NT2/D1 (cell line): ENCODE measurements at places on chromosomes 12 and 14.

DNA sequence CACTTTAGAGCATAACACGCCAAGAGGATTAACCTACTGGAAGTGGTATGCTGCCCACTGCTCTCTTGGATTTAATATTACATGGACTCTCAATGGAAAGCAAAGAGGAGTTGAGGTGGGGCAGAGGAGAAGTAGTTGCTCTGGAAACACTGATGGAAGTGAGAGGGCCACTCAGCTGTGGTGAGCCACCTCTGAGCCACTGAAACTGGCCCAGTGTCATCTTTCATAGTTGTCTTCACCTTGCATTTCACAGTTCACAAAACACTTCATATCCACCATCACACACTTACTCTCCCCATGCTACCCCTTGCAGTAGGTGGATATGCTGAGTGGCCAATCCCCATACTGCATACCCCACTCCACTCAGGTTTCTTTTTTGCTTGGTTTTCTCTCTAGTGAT lies 12.2 kb upstream of the PCED1B start:
- no peak for DNase-seq

GRCh38 chr12:106142591-106143261 lies 4.0 kb upstream of the NUAK1 start:
- no peak for DNase-seq

- no peak for DNase-seq
These were observed 51.7 kb upstream of the DDX11 start for GRCh38 chr12:31021809-31022494.

GRCh38 chr14:73752297-73752992 lies 38.3 kb upstream of the PNMA1 start:
- DNase-seq, result no peak

DNA sequence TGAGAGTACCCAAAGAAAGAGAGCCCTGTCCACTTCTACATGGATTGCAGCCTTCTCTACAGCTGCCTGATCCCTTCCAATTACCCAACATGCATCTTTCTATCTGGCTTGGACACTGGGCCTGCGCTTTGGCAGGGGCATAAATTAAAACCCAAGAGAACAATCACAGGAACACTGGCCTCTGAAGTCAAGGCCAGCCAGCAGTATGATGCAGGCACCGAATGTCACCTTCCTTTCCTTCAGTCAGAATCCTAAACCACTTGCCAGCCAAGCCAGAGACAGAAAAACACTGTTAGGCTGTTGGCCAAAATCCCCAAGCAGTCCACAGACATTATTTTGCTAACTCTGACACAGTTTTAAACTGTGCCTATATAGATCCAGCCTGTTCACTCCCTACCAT lies 113.7 kb downstream of the DUSP6 start:
- no peak for DNase-seq

- DNase-seq, result no peak
These were observed 153.1 kb downstream of the BCAT1 start for GRCh38 chr12:24795699-24796347.

DNA sequence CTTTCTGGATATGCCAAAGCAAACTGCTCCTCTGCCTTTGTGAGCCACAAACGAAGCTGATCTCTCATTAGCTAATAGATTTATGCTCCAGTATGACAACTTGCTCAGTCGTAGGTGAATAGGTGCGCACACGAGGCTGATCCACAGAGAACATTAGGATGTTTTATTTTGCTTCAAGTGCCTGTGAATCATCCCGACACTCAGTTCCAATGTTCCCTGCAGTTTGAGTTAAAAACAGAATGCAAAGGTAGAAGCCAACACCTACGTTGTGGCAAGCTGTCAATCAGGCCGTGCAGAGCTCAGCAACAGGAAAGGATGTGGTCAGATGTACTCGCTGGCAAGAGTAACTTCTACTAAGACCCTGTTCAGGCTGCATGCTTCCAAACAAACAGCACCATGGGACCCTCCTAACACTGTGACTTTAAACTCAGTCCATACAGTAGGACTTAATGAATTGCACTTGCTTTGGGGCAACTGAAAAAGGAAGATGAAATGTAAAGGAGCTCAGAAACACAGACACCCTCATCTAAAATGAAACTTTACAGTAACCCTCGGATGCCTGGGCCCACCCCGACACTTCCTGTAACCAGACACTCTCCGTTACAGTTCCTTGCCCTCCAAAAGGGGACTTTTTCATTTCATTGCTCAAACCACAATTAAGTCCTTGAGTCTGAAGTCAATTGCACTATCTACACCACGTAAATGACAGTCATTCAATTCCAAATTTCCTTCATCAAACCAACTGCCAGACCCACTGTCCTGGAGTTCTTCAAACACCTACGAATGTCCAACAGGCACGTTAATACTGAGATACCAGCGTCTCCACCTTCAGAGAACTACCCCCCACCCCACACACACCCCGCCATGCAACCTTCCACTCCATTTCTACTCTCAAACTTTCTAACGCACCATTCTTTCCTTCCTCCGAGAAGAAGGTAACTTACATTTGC lies 1.6 kb downstream of the CCDC88C start:
- DNase-seq, result no peak
